Natural killer cell treated with Interleukin-12 subunit alpha and Interleukin-12 subunit beta and Interleukin-15 and Interleukin-18, amount 100 ng/mL, for 72 hours (primary cell): ENCODE measurements at places on chromosomes 5 and 9.
A peak's percentile ranks its signal among the peaks of the same experiment; 100 is the strongest.

DNA sequence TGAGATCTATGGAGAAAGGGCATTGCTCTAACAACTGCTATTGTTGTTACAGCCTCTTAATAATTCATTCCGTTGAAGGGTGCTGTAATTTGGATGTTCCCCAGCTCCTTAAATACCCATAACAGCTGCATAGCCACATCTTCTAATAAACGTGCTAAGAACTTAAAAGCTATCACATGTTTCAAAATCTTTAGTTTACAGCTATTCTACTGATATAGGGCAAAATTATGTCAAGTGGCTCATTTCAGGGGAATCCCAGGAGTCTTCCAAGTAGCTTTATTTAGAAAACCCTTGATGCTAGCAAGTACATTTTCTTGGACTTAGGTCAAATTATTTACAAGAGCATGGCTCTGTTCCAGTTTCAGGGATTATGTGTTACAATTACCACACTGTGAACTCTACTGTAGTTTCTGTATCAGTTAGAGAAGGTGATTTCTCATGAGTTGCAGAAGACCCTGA, 990.4 kb upstream of the ACO1 start:
- H3K27ac ChIP-seq = no peak overlapping the region
- no peaks in the 10 kb centered on the region for H3K36me3 ChIP-seq
- DNase-seq = no peak
- no peaks in the 10 kb centered on the region for H3K4me1 ChIP-seq

DNA sequence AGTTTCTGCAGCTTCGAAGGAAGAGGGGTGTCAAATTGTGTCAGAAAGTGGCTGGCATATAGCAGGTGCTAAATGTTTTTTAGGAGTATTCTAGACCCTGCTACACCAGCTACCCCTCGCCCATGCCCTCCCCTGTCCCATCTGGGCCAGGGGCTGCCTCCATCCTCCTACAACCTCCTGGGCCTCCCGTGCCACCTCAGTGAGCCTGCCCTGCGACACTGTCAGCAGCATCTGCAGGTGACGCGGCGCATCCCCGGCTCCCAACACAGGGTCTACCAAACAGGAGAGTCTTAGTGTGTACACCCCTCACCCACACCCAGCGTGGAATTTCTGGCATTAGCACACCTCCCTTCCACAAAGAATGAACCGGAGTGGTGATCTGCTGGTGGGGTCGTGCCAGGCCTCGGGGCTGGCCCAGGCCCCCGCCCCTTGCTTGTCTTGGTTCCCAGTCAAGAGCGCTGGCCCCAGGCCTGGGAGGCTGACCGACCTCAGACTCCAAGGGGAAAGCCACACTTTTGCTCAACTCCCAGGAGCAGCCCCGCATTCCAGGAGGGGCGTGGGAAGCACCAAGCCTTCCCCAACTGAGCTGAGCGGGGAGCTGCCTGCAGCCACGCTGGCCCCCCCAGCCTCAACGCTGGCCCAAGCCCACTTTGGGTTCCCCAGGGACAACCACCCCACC, 55.2 kb downstream of the NEURL1B start:
- H3K27ac ChIP-seq = no peak overlapping the region
- DNase-seq = peak; percentile 53
- no peak overlapping the region for H3K4me3 ChIP-seq
- H3K4me1 ChIP-seq = peaks cover 15% of the 10 kb centered on the region
- peaks cover 14% of the 10 kb centered on the region for H3K27me3 ChIP-seq

DNA sequence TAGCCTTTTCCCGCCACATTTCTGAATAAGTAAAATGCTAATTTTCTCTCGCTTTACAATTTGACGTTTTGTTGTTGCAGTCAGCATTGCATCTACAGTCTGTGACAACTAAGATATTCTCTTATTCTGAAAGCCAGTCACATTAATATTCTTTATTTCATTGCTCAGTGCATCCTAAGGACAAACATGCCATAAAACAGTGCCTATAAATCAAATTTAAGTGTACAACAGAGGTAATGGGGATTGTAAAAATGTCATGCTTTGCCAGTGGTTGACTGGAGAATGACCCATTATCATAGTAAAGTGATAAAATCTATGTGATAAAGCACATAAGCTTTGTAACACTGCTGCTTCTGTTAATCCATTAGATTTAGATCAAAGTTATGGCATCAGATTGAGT, 1850.0 kb upstream of the ACO1 start:
- DNase-seq = no peak
- H3K36me3 ChIP-seq = peaks cover 6% of the 10 kb centered on the region
- H3K4me1 ChIP-seq = no peaks in the 10 kb centered on the region

- H3K4me1 ChIP-seq = no peaks in the 10 kb centered on the region
- H3K36me3 ChIP-seq = no peaks in the 10 kb centered on the region
- no peak overlapping the region for H3K4me3 ChIP-seq
- no peak for DNase-seq
These were observed 173.3 kb downstream of the RMI1 start for GRCh38 chr9:84153885-84154284.

GRCh38 chr5:154118893-154119336, 71.6 kb upstream of the GALNT10 start:
- no peak for DNase-seq
- no peak overlapping the region for H3K4me3 ChIP-seq
- no peaks in the 10 kb centered on the region for H3K27me3 ChIP-seq
- H3K4me1 ChIP-seq = no peaks in the 10 kb centered on the region
- no peak overlapping the region for H3K27ac ChIP-seq
- peaks cover 4% of the 10 kb centered on the region for H3K36me3 ChIP-seq
